NCI-H2227 treated with DMSO at 0.1 percent for 48 hours (cell line): ENCODE measurements at places on chromosomes 13 and 19.

DNA sequence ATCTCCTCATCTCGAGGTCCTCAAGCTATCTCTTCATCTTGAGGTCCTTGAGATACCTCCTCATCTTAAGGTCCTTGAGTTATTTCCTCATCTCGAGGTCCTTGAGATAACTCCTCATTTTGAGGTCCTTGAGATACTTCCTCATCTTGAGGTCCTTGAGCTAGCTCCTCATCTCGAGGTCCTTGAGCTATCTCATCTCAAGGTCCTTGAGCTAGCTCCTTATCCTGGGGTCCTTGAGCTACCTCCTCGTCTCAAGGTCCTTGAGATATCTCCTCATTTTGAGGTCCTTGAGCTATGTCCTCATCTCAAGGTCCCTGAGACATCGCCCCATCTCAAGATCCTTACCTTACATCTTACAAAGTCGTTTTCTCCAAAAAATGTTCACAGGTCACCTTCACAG is 18.7 kb downstream of the VAV1 start:
- no peak for DNase-seq

DNA sequence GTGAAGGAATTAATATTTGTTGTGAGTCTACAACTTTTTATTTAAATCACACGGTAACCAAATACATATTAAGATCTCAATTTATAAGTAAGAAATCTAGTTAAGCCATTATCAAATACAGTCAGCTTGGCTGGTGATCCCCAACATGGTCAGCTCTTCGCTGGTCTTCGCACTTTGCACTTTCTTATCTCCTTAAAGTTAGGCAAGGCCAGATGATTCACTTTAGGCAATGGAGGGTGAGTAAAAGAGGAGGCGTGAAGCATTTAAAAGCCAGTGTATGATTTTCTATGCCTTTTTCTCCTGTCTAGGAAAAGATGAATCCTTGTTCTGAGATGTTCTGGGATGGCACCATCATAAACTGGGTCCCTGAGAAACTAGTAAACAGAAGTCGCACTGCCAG is 793.7 kb upstream of the ARGLU1 start:
- no peak for DNase-seq

DNA sequence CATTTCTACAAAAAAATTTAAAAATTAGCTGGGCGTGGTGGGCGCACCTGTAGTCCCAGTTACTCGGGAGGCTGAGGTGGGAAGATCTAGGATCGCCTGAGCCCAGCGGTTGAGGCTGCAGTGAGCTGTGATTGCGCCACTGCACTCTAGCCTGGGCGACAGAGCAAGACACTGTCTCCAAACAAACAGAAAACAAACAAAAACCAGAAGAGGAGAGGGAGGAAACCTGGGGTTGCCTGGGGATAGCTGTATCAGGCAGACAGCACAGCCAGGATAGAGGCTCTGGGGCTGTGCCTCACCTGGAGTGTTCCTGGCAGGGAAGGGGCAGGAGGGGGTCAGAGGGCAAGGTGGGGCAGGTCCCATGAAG is 2.6 kb upstream of the POLR2E start:
- DNase-seq = no peak

DNA sequence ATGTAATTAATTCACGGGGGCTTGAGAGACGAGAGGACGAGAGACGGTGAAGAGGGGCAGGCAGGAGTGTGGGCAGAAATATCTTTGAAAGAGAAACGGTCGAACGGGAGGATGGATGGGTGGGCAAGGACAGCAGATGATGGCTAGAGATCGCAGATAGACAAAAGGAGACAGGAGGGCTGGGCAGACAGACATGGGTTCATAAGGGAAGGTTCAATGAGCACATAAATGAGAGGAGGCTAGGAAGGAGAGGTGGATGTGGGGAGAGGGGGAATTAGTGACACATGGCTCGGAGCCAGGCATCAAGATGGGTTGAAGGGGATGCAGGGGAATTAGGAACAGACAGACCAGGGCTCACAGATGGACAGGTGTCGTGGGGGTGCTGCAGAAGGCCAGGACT is 1.1 kb downstream of the SYT3 start:
- DNase-seq = no peak
